Activated naive CD4-positive, alpha-beta T cell treated with anti-CD3 and anti-CD28 coated beads, Interleukin-2, amount 50 U/mL, for 72 hours (primary cell): ENCODE measurements at places on chromosomes 2 and 18.

GRCh38 chr2:129758784-129759471, 220.5 kb upstream of the RAB6C start:
- no peak for DNase-seq

DNA sequence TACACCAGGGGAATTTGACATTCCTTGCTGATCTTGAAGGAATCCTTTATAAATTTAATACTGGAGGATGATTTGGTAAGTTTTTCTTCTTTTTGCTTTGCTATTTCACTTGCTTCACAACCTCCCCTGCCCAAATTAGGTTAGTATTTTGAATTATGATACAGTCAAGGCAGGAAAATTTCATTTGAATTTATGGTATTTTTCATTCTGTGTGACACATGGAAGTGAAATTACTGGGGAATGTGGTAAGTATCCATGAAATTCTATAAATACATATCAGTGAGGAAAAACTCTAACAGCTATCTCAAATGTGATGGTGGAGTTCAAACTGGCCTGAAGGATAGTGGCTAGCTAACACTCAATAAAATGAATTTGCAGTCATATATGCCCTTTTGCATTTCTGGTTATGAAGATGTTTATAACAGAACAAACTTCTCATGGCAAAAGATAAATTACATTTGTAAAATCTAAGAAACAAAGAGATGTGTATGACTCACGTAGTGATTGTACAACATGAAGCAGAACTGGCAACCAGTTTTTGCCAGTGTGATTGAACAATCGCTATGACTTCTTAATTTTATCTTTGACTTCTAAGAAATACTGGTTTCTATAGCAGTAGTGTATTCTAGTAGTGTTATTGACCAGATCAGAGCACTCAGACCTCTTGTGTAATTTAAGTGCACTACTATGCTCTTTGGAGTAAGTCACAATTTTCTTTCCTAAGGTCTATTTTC, 152.6 kb downstream of the IKZF2 start:
- DNase-seq, result no peak

DNA sequence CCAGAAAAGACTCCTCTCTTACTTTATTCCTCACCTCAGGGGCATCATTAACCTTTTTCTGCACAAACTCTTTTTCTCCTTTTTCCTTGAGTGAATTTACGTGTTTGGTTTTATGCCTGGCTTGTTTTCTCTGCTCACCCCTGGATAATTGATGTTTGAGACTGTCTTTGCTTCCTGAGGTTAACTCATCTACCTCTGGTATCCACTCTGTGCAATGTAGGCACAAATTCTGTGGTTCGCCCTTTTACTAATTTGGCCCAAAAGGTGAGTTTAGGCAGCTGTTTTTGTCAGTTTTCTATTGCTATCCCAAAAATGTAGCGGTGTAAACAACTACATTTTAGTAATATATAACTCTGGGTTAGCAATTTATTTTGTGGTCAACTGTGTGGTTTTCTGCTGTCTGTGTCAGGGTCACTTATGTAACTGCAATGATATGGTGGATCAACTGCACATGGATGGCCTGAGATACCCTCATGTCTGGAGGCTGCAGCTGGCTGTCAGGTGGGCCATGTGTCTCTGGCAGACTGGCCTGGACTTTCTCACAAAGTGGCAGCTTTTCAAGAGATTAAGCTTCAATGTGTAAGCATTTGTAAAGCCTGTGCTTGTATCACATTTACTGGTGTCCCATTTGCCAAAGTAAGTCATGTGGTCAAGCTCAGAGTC, 329.7 kb downstream of the FSIP2 start:
- DNase-seq, result no peak

GRCh38 chr2:56099963-56100362, 83.8 kb upstream of the CCDC85A start:
- DNase-seq, result no peak
